HFF-Myc (cell line): ENCODE measurements at places on chromosomes 4 and X.

GRCh38 chrX:109281483-109282275, 200.2 kb downstream of the GUCY2F start:
- DNase-seq, result no peak

GRCh38 chrX:7730071-7730470, 112.9 kb upstream of the VCX start:
- DNase-seq, result no peak

DNA sequence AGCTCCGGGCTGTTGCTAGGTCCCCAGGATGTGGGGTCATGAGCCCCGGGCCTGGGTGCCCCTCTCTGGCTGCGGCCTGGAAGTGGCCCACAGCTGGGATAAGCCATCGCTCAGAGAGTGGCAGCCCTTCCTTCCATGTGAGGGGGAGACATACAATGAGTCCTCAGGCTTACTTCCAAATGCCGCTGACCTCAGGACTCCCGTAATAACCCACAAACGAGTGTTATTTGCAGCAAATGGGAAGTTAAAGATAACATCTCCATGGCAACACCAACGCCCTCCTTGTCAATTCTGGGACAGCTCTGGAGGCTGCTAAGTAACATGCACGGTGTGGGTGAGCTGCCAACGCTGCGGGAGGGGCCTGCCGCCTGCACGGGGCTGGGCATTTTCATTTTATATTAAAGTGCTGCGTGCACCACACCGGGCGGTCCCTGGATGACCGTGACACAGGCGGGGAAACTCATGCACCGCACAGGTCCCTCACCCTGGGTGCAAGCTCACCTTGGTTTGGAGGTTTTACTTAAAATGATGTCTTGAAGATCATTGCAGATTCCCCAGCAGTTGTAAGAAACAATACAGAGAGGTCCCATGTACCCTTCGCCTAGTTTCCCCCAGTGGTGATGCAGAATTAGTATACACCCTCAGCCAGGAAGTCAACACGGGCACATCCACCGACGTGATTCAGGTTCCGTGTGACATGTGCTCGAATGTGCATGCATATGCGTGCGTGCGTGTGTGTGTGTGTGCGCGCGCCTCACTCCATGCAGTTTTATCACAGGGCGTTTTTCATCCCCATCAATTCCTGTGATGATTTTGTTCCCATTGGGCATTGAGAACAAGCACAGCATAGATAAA, 79.4 kb downstream of the ABLIM2 start:
- DNase-seq, result no peak

GRCh38 chr4:100486496-100486895, 31.3 kb downstream of the EMCN start:
- DNase-seq, result no peak

GRCh38 chrX:76550016-76550415, 122.5 kb downstream of the MAGEE1 start:
- DNase-seq, result no peak

DNA sequence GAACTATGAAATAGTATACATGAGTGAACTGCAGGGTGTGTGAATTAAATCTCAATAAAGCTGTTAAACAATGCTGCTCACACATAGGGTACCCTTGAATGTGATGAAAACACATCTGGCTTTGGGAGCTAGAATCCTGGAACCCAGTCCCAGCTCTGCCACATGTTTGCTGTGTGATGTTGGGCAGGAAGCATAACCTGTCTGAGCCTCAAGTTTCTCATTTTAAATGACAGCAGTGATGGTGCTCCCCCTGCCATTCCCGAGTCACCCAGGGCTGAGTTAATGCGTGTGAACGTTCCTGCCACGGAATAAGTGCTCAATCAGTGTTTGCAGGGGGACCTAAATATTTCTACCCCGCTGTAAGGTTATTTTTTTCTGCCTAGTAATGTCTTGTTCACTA, 10.9 kb downstream of the EVC start:
- no peak for DNase-seq

- DNase-seq, result no peak
Observed at GRCh38 chrX:773292-774025, 142.9 kb downstream of the SHOX start.

DNA sequence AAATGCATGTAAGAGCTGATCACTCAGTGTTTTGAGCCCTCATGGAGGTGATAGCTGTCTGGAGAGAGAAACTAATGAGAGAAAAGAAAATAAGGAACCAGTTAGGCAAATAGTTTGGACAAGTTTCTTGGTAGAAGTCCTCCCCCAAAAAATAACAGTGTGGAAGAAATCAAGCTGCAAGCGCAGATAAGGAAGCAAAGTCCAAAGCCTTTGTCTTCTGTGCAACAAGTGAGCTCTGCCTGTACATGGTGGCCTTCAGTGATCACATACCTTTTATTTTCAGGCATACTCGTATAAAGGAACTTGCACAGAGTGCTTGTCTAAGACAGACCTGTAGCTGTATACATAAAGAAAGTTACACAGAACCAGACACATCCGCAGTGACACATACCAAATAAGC, 2.5 kb upstream of the UGT2A3 start:
- no peak for DNase-seq

- DNase-seq, result no peak
Observed at GRCh38 chrX:96837808-96838207, 45.9 kb upstream of the RPA4 start.

DNA sequence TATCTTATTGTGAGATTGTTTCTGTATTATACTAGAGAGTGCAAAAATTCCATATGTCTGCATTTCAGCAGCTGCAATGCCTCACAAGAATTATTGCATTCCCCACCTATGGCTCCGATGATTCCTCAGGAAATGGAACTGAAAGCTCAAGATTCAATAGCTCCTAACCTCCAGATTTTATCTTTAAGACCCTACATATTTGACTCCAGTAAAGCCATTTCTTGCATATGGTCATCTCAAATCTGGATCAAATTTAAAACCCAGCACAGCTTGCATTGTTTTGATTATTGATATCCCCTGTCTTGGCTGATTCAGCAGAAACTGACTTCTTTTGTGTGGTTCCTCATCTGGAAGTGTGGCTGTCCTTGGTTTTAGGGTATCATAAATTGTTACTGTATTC, 142.6 kb downstream of the CORIN start:
- DNase-seq, result no peak

GRCh38 chr4:152115794-152116193, 355.0 kb upstream of the GATB start:
- DNase-seq, result no peak

DNA sequence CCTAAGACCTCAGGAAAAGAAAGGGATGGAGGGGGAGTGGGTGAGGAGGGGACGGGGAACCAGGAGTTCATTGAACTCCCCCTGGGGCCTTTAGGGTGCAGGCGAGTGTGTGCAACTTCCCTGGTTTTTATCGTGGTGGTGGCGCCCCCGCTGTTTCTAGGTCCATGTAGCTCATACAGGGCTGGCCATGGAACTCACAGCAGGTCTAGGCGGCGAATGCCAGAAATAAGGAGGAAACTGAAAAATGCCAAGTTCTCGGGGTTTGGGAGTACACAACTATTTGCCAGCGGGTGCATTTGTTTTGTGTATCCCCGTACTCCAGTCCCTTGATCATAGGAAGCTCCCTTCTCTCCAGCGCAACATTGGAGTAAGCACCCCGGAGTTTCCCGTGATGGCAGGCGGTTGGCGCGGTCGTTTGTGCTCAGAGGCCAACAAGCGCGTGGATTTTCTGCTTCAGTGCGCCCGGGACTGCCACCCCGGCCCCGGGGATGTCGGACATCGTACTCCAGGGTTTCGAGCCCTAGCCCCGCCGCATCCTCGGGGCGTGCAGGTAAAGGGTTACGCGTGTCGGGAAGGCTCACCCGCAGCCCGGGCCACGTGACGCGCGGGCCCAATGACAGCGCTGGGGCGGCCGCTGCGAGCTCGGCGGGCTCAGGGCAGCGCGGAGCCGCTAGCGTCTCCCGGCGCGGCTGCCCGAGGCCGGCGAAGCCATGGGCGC, 208.9 kb downstream of the NWD2 start:
- no peak for DNase-seq

DNA sequence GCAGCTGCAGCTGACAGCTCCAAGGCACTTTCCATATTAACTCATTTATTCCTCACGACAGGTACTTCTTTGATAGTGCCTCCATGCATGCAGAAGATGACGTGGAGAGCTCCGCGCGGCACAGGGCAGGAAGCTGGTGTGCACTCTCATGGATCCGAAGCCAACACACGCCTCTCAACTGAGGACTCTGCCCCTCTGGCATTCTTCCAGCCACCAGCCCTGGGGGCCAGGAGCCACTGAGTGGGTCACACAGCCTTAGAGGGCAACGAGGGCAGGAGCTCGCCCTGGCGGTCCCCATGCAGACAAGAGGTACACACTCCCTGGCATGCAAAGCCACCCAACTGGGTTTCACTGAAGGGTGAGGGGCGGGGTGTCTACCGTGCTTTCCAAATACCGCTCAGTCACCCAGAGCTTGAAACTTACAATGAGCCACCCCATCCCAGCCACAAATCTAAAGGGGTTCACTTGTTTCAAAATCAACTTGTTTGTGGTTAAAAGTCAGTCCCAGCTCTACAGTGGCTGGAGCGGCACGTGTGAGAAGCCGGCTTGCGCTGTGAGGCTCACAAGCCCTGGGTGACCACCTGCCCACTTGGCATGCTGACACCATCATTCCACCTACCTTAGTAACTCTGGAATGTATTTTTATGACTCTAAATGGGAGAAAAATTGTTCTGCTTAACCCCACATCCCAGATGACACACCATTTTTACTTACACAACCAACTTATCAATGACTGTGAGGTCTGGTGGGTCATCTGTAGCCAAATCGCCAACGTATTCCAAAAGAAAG, 16.2 kb downstream of the NOP14 start:
- DNase-seq, result no peak

GRCh38 chrX:18353931-18354368, 538 bp downstream of the SCML2 start:
- DNase-seq, result no peak

- DNase-seq, result no peak
Observed at GRCh38 chrX:130171446-130172126, at the start of gene RAB33A. TSS of gene RAB33A (plus strand) at chrX:130171962. CDS start at chrX:130172063, 101 bp downstream.

- peak; percentile 11 for DNase-seq
Observed at GRCh38 chr4:7460566-7460965, 25.8 kb upstream of the PSAPL1 start.

DNA sequence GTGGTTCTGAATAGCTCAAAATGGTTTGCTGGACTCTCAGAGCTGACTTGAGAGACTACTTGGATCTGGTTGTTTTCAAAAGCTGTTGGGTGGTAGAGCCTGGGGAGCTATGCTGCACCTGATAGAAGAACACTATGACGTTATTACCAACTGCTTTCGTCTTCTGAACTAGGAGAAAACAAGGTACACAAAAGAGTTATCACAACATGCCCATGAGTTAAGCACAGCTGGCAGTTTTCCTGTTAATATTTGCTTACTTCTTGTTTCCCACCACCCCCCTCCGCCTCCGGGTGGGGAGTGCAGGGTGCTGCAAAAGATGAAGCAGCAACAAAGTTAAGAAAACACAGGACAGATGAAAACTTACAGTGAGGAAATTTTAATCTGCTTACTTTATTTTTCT, 69.1 kb downstream of the RASL11B start:
- DNase-seq, result no peak

GRCh38 chrX:133542476-133542875, 127.2 kb upstream of the GPC4 start:
- no peak for DNase-seq

DNA sequence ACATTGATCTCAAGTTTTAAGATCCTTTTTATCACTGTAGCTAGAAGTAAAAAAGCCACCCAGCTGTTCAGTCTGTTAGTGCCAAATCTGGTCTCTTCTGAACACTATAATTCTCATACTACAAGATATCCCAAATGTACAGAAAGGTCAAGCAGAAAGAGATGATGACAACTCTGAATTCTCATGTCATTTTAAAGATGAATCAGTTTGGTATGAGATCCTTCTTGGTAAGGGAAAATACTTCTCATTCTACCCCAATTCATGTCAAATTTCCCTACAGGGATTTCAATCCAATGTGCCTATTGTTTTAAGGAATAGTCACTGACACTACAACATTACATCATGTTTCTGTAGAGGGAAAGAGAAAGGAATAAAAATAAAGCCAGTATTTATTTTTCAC, 184.5 kb downstream of the CPEB2 start:
- no peak for DNase-seq

- no peak for DNase-seq
Observed at GRCh38 chr4:2254665-2255500, 7.0 kb downstream of the MXD4 start.

DNA sequence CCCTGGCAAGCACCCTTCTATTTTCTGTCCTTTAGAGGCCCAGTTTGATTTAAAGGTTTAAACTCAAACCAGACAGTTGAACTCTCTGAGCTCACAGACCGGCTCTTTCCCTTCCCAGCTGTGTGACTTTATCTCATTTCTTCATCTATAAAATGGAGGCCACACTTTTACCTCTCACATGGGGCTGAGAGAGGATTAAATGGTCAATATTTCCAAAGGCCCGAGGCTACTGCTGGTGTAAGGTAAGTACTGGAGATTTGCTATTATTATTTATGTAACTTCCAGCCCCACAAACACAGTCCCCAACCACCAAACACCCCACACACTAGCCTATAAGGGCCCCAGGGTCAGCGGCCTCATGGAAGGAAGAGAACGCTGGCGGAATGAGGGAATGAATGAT, 13.6 kb upstream of the CYTL1 start:
- no peak for DNase-seq

GRCh38 chr4:109690690-109691410, 12.4 kb downstream of the CASP6 start:
- DNase-seq, result no peak

- DNase-seq, result no peak
Observed at GRCh38 chr4:76312457-76312856, 5.9 kb downstream of the STBD1 start.
